ENCODE measurements at places on chromosomes 3 and 15.

- no peak for DNase-seq
These were observed 42.3 kb downstream of the RSRC1 start for GRCh38 chr3:158152186-158152585.

DNA sequence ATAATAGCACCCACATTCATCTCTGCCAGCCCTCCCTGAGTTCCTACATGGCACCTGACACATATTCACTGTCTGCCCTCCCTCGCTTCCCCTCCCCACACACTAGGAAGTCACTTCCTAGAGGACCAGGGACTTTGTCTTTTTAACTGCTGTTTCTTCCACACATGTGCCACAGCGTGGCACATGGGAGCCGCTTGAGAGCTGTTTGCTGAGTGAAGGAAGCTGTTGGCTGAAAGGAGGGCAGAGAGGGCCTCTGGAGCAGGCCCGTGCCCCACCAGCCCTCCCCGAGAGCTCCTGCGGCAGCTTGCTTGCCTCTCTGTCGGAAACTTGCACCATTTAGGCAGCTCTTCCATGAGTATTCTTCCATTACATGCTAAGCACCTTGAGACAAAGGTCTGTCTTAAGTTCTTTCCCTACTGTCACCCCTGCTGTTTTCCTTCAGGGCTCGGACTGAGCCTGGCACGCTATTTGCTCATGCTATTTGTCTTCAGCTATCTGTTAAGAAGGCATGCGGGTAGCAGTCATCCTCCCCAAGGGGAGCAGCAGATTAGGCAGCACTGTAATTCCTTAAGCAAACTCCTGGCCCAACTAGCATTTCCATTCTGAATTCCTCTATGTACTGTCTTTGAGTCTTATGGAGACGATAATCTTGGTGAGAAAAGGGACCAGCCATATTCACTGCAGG, 72.2 kb downstream of the CACNA1D start:
- no peak for DNase-seq

DNA sequence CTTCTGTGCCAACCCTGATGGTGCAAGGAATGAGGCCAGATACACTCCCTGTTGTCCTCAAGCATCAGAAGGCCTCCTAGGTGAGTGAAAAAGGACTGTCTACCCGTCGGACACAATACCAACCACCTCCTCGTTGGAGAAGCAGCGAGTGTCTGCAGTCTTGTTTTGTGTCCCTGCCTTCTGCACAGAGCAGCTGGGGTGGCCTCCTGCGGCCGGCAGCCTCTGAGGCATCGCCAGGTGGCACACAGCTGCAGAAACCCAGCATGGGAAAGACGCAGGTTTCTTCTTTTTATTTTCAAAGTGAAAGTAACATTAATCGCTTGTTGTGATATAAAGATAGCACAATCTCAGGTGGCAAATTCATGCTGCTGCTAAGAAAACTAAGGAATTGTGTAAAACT, 509.9 kb downstream of the OCA2 start:
- no peak for DNase-seq

DNA sequence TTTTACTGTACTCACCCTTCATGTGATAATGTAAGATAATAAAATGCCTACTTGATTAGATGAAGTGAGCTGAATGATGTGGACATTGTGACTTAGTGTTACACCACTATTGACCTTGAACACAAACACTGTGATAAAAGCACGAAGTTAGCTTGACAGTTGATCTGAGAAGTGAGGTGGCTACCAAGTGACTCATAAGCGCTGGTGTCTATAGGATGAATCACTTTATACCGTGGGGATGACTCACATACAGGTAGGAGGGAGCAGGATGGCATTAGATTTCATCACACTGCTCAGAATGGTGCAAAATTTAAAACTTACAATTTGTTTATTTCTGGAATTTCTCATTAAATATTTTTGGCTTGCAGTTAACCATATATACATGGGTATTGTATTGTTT, 174.7 kb upstream of the CNTN3 start:
- no peak for DNase-seq

GRCh38 chr3:150319900-150320299, 88.2 kb upstream of the TSC22D2 start:
- no peak for DNase-seq

DNA sequence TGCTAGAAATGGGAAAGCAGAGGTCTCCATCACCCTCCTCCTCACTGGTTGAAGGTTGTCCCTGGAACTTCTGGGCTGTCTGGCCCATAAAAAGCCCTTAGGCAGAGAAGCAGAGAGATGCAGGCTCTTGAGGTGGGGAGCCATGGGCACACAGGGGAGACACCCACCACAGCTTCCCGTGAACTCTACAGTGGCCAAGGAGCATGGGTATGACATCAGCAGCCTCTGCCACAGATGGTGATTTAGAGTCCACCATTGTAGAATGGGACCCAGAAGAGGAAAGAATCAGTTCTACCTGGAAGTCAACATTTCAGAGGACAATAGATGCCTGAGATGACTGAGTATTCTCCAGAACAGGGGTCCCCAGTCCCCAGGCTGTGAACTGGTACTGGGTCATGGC, 105.6 kb upstream of the LRRN1 start:
- DNase-seq, result no peak
